ENCODE measurements at places on chromosomes 4 and X.

DNA sequence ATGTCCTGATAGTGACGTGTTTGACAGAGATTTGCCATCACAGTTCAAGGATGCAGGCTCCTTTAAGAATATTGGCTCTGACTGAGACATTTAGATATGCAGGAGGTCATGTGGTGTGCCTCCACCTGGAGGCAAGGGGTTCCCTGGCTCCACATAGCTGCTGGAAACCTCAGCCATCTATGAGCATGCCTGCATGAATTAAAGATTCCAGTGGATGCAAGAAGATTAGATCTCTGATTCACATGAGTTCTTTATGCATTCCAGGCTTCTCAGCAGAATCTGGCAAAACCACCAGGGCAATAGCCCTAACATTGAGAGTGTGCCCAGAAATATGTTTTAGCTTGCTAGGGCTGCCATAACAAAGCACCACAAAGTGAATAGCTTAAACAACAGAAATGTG, 298.5 kb upstream of the AADAT start:
- DNase-seq: no peak

- no peak for DNase-seq
Measured at GRCh38 chrX:47272013-47272408, 39.2 kb downstream of the USP11 start.

GRCh38 chrX:68646421-68646820, 1.0 kb upstream of the STARD8 start:
- no peak for DNase-seq

GRCh38 chr4:74546057-74546456, 101.1 kb downstream of the AREG start:
- DNase-seq: no peak

GRCh38 chrX:21975812-21976211, 35.3 kb downstream of the SMS start:
- DNase-seq: peak; percentile 29

DNA sequence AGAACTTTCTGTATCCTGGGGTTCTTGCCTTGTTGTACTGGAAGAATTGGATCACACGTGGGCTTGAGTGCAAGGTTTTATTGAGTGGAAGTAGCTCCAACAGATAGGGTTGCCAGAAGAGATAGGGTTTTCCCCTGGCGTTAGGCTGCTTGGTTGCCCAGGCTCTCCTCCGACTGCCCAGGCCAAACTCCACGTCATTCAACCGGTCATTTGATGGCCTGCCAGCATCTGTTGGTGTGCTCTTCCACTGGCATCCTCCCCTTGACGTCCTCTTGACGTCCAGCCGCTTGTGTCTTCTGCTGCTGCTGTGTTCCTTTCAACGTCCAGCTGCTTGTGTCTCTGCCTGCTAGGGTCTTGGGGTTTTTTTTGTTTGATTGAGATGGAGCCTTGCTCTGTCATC, 340.3 kb upstream of the ZCCHC13 start:
- DNase-seq: no peak

GRCh38 chr4:105990933-105991332, 95.7 kb downstream of the NPNT start:
- DNase-seq: no peak

- no peak for DNase-seq
Measured at GRCh38 chr4:2689825-2690700, 66.1 kb downstream of the TNIP2 start.

GRCh38 chr4:104772849-104773248, 278.2 kb upstream of the CXXC4 start:
- no peak for DNase-seq

GRCh38 chrX:130413415-130413814, 11.6 kb downstream of the RBMX2 start:
- DNase-seq: no peak

- no peak for DNase-seq
Measured at GRCh38 chr4:127238956-127239475, 393.7 kb upstream of the INTU start.

DNA sequence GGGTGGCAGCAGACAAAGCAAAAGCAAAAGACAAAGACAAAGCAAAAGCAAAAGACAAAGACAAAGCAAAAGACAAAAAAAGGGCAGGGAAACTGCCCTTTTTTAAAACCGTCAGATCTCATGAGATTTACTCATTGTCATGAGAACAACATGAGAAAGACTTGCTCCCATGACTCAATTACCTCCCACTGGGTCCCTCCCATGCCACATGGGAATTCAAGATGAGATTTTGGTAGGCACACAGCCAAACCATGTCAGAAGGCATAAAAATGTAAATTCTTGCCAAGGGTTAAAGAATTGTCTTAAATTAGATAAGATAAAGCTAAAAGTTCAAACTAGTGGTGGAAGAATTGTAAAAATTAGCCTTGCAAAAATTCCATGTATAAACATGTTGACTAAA, 419.7 kb downstream of the TRAM1L1 start:
- DNase-seq: no peak

DNA sequence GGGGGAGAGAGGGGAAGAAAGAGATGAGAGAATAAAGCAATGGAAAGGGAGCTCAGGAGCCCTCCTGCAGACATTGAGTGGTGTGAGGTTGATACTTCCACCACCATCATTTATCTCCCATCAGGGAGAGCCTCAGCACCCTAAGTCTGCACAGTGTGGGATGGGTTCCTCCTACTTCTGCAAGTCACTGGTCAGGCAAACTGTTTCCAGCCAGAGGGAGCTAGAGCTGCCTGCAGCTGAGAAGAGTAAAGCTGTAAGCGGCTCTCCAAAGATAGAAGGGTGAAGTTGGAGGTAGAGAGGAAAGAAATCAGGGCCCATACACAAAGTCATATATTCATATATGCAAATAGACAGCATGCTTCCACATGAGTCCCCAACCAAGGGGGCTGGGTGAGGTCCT, 21.9 kb upstream of the ZNF81 start:
- DNase-seq: no peak

DNA sequence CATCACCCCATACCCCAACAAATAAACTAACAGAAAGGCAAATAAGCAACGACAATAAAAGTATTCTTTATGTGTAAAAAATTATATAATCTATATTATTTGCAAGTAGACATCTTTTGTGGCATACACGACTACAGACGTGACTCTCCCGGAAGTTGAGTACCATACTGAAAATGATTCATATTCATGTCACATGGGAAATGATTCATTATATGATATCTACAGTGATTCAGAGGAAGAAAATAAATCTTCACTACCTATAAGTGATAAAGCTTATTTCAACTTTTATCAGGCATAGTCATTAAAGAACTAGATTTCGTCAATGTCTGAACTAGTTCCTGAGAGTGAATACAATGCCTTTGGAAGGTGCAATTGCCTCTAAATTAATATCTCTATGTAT, 4.6 kb upstream of the ANTXR2 start:
- no peak for DNase-seq

DNA sequence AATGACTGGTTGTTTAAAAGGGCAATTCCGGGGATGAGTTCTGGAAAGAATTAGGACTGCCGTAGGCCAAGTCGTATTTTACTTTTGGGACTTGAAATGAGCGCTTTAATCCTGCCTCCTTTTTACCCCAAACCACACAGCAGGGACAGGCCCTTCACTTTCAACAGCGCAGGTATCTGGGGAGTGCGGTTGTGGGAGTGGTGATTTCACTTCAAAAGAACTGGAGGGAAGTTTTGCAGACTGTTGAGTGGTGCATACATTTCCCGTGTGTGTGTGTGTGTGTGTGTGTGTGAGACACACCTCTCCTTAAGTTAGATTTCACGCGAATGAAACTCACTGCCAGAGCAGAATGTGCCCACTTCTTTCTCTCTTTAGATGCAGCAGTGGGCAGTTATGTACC, 2.8 kb downstream of the NHS start:
- DNase-seq: no peak

- no peak for DNase-seq
Measured at GRCh38 chr4:172951679-172952451, 216.7 kb upstream of the GALNT7 start.

DNA sequence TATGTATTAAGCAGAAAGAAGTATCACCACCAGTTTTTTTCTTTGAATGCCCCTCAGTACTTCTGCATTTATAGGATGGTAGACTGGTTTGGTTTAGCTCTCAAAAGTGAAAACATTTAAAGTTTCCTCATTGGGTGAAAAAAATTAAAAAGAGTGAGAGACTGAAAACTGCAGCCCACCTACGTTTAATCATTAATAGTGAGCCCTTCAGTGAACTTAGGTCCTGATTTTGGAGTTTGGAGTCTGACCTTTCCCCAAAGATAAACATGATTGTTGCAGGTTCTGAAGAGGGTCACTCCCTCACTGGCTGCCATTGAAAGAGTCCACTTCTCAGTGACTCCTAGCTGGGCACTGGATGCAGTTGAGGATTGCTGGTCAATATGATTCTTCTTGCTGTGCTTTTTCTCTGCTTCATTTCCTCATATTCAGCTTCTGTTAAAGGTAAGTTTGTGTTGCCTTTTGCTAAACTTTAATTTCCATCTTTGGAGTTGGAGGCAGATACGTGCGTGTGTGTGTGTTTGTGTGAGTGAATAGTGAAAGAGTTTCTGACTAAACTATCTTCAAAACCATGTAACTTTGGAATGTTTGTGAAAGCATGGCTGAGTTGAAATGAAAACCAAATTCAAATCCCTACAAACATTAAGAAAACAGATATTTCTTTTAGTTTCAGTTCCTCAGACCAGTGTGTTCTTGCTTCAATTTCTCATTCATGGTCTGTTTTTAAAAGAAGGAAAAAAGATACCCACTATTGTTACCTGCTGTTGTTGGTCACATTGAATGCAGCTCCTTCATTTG, at the start of gene MTTP:
Gene MTTP, plus strand, starts transcription at position 295 of the 795 bp plus-strand sequence. Its CDS starts 86 bp downstream, at position 381.
- no peak for DNase-seq

DNA sequence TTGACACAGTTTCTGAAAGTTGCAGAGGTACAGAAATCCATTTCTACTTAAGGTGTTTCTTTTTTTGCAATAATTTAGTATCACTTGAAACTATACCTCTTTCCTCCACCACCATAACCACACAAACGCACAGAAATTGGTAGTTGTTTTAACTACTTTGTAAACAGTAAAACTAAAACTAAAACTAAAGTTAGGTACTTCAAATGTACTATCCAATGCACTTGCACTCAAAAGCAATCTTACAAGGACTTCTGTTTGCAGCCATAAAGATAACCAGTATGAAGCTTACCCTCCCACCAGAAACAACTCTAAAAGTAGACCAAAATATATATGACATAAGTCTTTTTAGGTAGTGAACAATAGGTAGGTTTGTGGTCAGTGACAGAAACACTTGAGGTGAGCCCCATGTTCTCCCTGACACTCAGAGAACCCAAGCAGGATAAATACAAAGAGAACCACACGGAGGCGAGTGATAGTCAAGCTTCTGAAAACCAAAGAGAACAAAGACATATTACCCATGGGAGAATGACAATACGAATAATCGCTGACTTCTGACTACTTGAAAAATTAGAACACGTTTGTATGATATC, 72.2 kb upstream of the VBP1 start:
- DNase-seq: no peak

DNA sequence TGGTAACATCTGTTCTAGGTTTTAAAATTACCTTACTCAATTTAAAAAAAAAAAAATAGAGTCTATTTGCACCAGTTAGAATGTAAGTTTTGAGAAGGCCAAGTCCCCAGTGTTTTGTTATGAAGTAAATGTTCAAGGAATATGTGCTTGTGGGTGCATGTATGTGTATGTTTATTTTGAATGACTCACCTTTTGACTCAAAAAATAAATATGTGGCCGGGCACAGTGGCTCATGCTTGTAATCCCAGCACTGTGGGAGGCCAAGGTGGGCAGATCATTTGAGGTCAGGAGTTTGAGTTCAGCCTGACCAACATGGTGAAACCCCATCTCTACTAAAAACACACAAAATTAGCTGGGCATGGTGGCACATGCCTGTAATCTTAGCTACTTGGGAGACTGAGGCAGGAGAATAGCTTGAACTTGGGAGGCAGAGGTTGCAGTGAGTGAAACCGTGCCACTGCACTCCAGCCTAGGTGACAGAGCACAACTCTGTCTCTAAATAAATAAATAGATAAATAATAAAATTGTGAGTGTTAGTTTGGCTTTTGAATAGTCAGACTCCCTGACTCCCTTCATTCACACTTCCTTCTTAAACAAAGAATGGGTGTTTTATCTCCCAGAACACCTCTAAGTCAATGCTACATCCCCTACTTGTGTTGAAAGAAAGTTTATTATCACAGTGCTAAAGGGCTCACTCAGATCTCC, 511.3 kb upstream of the PCDH7 start:
- no peak for DNase-seq

DNA sequence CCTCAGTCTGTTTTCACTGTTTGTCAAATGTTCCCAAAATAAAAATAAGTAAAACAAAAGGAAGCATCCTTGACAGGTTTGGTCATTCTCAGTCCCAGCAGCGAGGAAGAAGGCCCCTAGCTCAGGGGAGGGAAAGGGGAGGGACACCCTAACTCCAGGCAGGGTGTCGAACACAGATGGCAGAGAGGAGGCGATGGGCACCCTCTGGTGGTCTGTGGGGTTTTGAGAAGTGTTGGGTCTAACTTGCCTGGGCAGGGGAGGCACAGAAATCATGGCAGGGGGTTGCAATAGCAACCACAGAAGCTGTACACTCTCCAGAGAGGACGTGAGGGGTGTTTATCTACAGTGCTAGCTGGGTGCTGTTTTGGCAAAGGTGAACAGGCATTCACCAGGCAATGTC, 229.8 kb upstream of the SFRP2 start:
- DNase-seq: no peak

- DNase-seq: no peak
Measured at GRCh38 chrX:115373308-115373707, 83.8 kb downstream of the LUZP4 start.

- peak; percentile 86 for DNase-seq
Measured at GRCh38 chr4:8281519-8282133, 12.1 kb downstream of the HTRA3 start.

DNA sequence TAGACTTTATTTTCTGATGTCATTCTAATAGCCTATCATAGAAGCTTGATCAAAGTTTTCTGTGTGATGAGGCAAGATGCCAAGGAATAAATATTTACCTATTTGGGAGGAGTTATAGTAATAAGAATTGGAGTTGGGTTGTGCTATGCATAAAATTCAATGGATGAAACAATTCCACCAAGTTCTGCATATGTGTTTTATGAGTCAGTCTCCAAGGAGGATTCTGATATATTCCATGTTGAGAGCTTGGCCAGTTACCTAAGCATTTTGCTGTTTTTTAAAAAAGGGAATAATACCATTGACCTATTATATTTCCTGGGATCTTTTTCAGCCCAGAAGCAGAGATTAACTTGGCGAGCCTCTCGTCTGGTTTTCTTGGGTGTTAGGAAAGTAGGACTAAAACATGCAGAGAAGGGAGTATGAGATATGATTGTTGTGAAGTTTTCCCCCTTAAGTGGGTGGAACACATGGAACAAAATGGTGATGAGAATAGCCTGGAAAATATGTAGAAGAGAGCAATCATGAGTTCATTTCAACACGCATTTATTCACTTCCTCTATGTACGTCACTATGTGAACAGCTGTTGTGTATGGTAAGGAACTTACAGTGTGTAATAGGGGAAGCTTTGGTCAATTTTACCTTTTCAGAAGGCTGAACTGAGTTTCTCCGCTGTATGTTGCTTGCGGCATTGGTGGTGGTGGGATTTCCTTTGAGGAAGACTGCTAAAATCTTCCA, 39.2 kb downstream of the POLA1 start:
- no peak for DNase-seq
